Urinary bladder (tissue), 4 donors: ENCODE measurements at places on chromosomes 1 and 21.

GRCh38 chr1:21468599-21468998 is 28.7 kb downstream of the NBPF3 start:
- DNase-seq, result no peak

DNA sequence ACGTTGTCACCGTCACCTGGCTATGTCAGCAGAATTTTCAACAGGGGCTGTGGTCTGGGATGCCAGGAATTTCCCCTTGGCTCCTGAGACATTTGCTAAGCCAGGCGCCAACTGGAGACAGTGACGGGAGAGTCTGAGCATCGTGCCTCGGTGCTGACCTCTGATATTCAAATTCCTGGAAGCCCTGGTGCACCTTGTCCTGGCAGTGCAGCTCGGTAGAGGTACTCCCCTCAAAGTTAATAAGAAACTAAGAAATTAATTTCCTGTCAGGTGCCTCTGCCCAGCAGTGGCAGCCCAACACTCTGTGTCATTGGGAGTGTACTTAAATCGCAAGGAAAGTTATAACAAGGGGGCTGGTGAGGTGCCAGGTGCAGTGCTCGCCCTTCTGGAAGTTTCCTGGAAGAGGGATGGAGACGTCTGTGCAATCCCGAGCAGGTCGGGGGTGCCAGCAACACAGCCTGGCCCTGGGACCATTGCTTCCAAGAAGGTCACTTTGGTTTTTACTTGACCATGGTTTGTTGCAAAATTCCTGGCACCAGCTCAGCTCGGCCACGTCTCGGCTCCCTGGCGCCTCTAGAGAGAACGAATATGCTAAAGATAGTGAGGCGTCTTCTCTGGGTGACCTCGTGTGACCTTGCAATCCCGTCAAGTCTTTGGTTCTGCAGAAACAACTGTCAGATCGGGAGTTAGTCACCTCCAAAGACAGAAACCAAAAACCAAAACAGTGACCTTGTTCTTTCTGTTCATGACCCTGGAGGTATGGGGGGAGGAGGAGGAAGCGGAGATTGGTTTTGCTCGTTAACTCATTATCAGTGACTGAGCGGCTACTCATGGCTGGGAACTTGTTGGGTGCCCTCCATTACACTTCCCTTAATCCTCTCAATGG is 149.5 kb upstream of the VAMP3 start:
- DNase-seq, result no peak

DNA sequence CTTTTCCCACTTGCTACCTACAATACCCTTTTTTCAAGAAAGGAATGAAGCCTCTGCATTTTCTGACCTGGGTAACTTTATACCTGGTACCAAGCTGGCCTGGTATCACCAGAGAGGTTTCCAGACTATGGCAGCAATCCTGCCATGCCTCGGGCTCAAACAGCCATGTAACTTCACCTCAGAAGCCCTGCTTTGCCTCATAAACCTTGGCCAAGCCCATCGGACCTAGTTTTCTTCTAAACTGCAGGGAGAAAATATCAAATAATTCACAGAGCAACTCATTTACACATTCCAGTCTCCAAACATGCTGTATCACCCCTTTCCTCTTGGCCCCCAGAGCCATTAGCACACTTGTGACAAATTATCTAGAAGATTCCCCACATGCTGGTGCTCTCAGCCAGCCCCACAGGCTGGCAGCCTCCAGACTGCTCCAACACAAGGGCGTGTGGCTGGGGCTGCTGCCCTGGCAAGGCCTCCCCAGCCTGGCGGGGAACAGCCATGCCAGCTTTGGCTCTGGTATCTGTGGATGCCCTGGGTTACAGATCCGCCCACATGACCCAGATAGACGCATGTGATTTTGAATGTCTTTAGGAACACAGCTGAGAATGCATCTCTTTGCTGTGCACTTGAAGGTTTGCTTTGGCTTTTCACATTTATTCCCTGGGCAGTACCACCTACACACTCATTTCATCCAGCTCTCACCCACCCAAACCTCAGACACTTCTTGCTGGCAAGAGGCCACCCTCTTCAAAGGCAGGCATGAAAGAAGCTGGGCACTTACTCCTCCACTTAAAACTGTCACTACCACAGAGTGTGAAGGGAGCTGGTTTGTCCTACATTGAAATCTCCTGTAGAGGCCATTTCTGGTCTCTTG is 70.0 kb upstream of the BCAR3 start:
- DNase-seq, result no peak

DNA sequence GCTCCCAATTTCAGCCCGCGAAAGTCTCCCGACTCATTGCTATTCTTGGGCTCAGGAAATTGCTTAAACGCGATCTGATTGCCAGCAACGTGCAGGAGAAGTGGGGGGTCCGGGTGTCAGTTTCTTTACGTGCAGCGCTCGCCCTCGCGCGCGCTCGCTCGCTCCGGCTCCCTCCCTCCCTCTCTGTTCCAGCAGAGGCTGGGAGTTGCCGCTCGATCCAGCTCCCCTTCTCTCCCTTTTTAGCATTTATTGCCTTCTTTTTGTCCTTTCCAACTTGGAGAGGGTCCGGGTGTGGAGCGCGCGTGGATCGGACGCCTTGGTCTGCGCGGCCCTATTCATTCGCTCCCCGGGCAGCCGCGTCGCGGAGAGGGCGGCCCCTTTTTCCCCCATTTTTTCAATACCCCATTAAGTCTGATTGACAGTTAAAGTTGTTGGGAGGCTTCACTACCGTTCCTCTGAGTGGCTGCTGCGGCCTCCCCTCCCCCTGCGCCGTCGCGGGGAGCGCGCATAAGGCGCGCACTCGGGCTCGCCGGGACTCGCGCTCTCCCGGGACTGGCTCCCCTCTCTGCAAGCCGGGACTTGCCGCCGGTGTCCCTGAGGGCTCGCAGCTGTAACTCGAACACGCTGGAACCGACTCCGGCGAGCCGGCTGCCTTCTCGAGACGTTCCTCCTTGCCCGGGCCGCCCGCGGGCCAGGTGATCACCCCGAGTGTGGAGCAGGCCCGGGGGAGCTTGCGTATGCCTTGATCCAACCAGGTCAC is at the start of gene DHRS3:
DHRS3 (minus strand) TSS at position 310 of the 760 bp plus-strand sequence. CDS start 862 bp downstream, outside the sequence.
- DNase-seq, result no peak

GRCh38 chr1:32116531-32116930 is 8.7 kb downstream of the KPNA6 start:
- DNase-seq, result no peak

- no peak for DNase-seq
Measured at GRCh38 chr21:29320031-29320430, 21.3 kb downstream of the BACH1 start.

GRCh38 chr1:112399456-112399855 is 3.4 kb downstream of the CTTNBP2NL start:
- no peak for DNase-seq

- DNase-seq, result no peak
Measured at GRCh38 chr1:119564548-119564947, 57.5 kb downstream of the HSD3B1 start.

GRCh38 chr1:245241526-245242130 is 86.8 kb downstream of the KIF26B start:
- no peak for DNase-seq

GRCh38 chr21:45557616-45558043 is 15.4 kb upstream of the SLC19A1 start:
- DNase-seq, result no peak

DNA sequence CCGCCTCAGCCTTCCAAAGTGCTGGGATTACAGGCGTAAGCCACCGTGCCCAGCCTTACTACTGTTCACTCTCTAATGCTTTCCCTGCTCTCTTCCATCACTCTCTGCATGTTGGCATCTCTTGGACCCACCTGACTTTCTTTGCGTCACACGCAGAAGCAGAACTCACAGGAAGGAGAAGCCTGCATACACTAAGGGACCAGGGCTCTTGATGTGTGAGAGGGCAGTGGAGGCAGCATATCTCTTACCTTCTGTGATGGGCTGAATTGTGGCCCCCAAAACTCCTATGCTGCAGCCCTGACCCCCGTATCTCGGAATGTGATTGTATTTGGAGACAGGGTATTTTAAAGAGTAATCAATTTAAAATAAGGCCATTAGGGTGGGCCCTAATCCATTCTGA is 26.7 kb upstream of the SLAMF9 start:
- no peak for DNase-seq

- DNase-seq, result no peak
Measured at GRCh38 chr1:53992085-53992874, 25.7 kb downstream of the LDLRAD1 start.

DNA sequence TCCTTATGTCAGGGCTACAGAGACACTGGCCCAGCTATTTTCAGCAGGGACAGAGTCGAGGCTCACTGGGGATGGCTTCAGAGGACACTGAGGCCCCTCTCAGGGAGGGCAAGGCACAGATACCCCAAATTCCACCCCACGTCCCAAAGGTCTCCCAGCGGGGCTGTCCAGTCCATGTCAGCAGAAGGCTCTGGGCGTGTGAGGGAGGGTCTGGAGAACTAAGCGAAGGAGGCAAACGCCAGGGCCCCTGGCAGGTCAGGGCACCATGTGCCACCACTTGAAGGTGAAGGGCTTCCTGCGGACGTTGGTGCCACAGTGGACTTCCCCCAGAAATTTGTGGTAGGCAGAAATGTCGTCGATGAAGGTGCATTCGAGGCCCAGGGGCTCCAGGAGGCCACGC is 15.0 kb upstream of the SDHB start:
- DNase-seq, result no peak

DNA sequence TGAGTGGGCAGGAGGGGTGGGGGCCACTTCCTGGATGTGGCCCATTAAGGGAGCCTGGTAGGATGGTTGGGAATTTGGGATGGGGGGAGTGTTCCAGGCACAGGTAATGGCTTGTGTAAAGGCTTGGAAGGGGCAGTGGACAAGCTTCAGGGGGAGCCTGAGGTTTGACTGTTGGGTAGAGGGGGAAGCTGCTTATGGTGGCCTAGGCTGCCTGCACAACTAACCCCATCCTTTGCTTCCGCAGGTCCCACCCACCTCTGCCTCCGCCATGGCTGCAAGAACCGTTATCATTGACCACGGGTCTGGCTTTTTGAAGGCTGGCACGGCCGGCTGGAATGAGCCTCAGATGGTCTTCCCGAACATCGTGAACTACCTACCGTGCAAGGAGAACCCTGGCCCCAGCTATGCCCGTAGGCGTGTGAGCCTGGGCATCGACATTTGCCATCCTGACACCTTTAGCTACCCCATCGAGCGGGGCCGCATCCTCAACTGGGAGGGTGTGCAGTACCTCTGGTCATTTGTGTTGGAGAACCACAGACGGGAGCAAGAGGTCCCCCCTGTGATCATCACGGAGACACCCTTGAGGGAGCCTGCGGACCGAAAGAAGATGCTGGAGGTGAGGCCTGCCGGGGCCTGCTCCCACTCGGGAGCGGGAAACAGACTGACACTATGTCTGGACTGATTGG is 67.8 kb downstream of the ACTL8 start:
- no peak for DNase-seq

GRCh38 chr1:207335695-207336363 is 14.4 kb downstream of the CD55 start:
- no peak for DNase-seq

DNA sequence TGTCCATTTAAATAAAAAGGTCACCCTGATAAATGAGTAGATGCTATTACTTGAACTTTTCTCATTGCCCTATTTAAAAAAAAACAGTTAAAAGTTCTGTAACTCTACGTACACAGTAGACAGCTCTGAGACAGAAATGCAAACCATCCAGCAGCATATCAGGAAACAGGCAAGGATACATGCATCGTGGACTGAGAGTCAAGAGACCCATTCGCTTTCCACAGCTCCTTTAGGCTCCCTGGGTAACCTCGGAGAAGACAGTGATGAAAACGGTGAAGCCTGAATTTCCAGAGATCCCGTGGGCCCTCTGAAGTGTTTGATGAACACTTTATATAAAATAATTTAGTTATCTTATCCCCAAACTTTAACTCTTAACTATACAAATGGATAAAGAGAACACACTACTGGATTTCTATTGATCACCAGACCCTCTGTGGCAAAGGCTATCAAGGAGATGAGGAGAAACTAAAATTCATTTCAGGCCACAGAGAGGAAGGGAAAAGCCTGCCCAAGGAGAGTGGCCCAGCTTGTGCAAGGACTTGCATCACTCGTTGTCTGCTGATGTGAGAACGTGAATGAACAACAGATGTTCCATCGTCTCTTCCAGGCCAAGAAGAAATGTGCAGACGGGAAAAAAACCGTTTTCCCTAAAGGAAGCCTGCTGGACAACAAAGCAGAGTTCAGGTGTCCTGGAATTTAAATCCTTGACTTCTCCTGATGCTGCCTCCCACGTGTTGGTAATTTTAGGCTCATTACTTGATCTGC is 131.0 kb downstream of the TGFBR3 start:
- no peak for DNase-seq

DNA sequence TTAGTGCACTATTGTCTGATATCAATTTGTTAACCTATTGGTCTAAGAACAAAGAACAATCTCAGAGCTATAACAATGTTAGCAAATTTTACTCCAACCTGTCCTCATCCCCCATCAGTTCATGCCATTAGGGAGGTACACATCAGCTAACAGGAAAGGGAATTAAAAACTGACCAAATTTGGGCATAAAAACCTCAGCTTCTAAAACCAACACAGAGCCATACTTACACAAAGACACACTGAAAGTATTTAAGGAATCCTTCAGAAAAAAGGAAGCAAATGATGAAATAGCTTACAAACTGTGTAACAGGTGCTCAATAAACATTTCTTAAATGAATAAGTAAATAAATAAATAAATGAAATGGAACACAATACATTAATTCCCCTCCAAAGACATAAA is 89.2 kb downstream of the TTLL7 start:
- DNase-seq, result no peak

DNA sequence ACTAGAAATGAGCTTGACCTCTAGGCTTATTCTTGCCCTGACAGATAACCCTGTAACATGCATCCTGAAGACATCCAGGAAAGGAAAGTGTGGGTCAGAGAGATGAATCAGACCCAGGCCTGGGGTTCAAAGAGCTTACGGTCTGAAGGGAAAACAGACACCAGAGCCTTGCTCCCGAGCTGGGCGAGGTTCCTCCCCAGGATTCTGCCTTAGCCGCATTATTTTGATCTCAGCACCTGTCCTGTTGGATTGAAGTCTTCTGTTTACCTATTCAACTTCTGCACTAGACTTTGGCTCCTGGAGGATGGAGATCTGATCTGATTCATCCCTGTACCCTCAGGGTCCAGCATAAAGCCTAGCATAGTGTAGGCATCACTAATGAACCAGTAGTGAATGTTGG is 1.9 kb downstream of the CYP4B1 start:
- no peak for DNase-seq

- no peak for DNase-seq
Measured at GRCh38 chr1:81834921-81835698, 34.4 kb downstream of the ADGRL2 start.

DNA sequence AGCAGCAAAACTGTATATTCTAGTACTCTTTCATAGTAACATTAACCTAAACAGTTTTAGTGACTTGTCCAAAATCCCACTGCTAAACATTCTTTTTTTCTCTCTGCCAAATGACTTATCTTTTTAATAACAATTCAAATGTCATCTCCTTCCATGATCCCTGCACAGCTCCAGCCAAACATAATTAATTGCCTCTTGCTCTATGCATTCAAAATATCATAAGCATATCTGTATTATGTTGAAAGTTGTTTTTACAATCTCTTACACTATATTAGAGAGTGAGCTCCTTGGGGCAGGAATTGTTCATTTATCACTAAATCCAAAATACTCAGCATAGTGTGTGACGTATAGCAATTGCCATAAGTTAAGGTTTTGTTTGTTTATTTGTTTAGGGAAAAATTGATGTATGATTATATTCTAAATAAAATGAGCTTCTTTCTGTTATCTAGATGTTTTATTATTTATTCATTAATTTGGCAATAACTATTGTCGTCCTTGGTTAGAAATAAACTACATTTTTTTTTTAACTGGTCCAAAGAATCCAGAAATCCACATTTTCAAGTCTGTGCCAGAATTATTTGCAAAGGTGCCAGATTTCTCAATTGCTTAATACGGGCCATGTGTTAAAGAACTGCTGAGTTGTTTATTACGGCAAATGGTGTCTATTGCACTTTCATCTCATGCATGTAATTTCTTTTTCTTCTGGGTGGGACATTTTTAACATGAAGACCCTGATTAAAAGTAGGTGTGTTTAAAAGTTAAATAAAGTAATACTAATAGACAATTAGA is 577.2 kb upstream of the ZRANB2 start:
- no peak for DNase-seq
